ENCODE measurements at places on chromosomes 12 and 14.

- no peak for DNase-seq
Measured at GRCh38 chr14:77316872-77317301, 3.8 kb downstream of the POMT2 start.

GRCh38 chr12:126084480-126084879 is 1019.2 kb downstream of the AACS start:
- DNase-seq = no peak

DNA sequence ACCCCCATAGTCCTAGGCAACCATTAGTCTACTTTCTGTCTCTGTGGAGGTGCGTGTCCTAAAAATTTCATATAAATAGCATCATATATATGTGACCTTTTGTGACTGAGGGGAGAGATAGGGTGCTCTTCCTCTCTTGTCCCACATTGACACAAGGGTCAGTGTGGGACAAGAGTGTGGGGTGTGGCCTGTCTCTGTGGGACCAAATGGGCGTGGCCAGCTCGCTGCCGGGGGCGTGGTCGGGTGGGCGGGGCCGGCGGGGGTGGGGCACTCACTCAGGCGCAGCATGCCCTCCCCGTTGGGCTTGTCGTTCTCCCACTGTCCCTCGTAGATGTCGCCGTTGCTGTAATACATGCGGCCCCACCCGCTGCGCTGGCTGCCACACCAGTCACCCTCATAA is 15.5 kb downstream of the MORN3 start:
- DNase-seq = no peak

- DNase-seq = no peak
Measured at GRCh38 chr12:96402061-96402460, 1.8 kb upstream of the CDK17 start.

- DNase-seq = no peak
Measured at GRCh38 chr12:62400135-62400534, 66.5 kb upstream of the MON2 start.

GRCh38 chr12:14589169-14590004 is 21.7 kb upstream of the PLBD1 start:
- DNase-seq = no peak

GRCh38 chr12:103928682-103929045 is 1.5 kb upstream of the HSP90B1 start:
- no peak for DNase-seq

DNA sequence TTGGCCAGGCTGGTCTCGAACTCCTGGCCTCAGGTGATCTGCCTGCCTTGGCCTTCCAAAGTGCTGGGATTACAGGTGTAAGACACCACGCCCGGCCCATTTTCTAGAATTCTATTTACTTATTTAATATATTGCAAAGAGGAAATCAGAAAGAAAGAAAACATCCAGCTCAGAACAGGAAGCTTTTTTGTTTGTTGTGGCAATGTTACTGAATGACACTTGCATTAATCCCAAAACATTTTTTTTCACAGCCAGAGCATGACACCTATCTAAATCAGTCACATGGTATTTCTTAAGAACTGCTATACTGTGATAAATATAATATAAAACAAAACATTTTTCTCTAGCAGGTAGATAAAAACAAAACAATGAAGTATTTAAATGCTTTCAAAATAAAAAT is 12.6 kb downstream of the CFL2 start:
- no peak for DNase-seq

DNA sequence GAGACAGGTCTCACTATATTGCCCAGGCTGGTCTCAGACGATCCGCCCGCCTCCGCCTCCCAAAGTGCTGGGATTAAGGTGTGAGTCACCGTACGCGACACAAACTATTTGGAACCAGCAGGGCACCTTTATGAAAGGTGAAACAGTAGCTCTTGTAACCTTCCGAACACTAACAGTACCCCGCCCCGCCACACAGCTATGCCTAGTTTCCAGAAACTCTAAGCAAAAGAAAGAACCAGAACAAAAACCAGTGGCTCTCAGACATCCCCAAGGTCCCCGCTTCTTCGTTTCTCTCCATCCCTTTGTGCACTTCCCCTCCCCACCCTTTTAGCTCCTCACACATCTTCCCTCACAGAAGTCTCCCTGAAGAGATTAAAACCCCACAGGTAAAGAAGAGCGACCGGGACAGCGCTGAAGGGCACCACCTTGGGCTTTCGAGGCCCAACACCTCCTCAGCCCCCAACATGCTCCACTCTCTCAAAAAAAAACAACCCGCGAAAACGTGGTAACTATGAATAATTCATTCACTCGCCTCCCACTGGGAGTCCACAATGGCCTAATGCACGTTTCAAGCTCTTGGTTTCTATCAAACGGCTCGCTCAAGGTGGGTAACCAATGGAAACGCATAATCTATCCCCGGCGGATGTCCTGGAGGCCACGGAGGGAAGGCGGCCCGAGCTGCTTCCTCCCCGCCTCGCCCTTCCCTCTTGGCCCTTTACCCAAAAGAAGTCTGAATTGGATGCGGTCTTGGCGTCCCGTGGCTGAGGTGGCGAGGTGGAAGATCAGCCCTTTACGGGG is 877 bp downstream of the BAG5 start:
- DNase-seq = no peak

All from renal cortex interstitium (tissue), 15 donors.